ENCODE measurements at places on chromosomes 11 and 22.

DNA sequence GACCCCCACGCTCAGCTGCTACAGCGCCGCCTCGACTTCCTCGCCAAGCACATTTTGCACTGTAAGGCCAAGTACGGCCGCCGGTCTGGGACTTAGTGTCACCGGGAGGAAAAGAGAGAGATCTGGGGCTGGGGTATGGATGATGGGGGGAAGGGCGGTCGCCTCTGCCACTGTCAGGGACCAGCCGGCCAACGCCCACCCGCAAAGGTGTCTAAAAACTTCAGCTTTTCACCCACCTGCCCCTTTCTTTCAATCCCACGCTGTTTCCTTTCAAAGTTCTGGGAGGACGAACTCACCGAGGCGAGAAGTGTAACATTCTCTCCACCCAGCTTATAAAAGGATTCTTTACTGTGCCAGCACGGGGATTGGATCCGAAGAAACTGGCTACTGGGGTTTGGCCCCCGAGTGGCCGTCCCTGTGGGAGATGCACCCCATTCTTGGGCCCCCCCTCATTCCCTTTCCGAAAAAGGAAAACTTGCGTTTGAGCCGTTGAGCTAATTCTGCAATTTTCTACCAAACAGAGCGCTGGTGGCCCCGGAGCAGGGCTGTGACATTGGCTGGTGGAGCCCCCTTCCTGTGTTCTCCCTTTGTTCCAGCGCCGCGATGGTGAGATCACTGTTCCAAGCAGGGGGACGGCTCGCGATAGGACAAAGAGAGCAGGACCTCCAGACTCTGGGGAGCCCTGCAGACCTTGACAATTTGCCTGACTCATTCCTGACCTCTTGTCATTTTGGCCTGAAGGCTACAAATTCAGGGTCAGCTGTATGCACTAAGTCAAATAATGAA is 1.8 kb downstream of the FJX1 start:
- no peak for DNase-seq

- no peak for DNase-seq
These were observed 7.2 kb downstream of the GRK2 start for GRCh38 chr11:67273260-67273990.

DNA sequence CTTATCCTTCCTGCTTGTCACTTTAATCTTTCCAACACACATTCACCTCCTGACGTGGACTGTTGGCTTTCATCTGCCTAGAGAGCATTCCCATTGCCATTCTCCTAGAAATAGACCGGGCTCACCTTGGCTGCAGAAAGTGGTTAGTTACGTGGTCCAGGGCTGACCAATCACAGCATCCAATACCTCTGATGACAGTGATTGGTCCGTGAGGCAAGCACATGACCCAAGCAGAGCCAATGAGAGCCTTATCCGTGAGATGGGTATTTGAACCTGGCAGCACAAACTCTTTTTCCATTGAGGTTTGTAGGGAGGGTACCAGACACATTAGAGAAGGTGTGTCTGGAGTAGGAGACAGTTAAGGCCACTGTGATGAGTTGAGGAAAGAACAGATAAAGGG is 85.8 kb downstream of the MIAT start:
- no peak for DNase-seq

GRCh38 chr22:30193031-30193775 is 53.4 kb downstream of the LIF start:
- DNase-seq: peak; percentile 78

GRCh38 chr11:64890522-64890939 is 12.1 kb upstream of the EHD1 start:
- no peak for DNase-seq

GRCh38 chr11:44207292-44207691 is 102.6 kb downstream of the ALX4 start:
- DNase-seq: no peak

DNA sequence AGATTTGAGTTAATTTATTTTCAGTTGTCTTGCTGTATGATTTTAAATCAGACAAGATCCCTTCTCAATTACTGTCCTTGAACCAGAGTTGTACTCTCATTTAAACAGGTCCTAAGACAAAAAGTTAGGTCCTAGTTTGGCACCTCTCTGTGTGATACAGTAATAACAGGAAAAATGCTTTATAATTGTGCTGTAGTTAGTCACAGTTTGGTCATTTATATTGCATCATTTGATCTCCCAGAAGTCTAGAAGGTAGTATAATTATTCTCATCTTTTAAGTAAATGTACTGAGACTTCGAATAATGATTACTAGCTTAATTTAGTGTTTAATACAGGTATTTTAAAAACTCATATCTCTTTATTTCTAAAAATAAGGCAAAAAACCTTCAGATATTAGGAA is 18.1 kb upstream of the LUZP2 start:
- no peak for DNase-seq

- DNase-seq: peak; percentile 37
These were observed 85.6 kb downstream of the KIRREL3 start for GRCh38 chr11:126914941-126915340.

- no peak for DNase-seq
These were observed 148.3 kb downstream of the JRKL start for GRCh38 chr11:96538104-96538503.

DNA sequence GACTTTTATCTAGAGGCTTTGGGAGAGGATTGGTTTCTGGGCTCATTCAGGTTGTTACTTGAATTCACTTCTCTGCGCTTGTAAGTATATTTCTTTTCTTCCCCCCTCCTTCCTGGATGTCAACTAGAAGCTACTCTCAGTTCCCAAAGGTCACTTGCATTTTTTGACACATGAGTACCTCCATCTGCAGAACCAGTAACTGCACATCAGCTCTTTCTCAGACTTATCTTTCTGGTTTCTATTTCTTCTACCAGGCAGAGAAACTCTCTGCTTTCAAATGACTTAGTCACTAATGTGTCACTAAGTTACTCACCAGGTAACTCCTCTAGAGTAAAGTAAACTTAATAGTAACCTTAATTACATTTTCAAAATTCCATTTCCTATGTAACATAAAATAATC is 773.0 kb upstream of the LUZP2 start:
- DNase-seq: no peak

- peak; percentile 0 for DNase-seq
These were observed 4.3 kb upstream of the DGCR6L start for GRCh38 chr22:20324139-20324516.

GRCh38 chr11:24697522-24698111 is 200.8 kb downstream of the LUZP2 start:
- DNase-seq: no peak

DNA sequence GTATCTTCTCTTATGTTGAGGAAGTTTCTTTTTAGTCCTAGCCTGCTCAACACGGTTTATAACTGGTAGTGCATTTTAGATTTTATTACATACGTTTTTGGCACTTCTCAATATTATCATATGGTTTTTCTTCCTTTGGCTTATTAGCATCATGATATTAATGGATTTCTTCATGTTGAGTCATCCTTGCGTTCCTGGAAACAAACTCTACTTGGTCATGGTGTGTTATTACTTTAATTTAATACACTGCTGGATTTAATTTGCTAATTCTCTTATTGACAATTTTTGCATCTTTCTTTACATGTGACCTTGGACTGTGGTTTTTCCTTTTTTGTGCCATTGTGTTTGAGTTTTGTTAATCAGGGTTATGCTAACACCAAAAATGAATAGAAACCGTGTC is 20.5 kb downstream of the IGF2 start:
- no peak for DNase-seq

GRCh38 chr22:18088825-18089568 is 11.2 kb downstream of the PEX26 start:
- no peak for DNase-seq

- no peak for DNase-seq
These were observed 86.2 kb downstream of the RPL27A start for GRCh38 chr11:8768625-8769333.

DNA sequence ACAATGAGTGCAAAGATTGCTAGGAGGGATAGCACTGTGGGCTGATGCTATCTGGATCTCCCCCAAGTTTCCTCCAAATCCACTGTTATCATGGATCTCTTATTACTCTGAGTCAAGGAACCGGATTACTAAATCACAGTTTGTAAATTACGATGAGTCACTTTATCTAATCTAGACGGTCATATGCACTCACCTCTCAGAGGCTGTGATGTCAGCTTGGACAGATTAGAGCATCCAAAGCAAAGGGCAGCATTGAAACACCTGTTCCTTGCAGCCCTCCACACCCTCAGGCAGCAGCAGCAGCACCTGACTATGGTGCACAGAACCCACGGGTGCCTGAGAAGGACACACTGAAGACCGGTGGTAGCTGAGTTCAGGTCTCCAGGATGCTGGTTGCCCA is 14.0 kb upstream of the POU2AF1 start:
- no peak for DNase-seq

DNA sequence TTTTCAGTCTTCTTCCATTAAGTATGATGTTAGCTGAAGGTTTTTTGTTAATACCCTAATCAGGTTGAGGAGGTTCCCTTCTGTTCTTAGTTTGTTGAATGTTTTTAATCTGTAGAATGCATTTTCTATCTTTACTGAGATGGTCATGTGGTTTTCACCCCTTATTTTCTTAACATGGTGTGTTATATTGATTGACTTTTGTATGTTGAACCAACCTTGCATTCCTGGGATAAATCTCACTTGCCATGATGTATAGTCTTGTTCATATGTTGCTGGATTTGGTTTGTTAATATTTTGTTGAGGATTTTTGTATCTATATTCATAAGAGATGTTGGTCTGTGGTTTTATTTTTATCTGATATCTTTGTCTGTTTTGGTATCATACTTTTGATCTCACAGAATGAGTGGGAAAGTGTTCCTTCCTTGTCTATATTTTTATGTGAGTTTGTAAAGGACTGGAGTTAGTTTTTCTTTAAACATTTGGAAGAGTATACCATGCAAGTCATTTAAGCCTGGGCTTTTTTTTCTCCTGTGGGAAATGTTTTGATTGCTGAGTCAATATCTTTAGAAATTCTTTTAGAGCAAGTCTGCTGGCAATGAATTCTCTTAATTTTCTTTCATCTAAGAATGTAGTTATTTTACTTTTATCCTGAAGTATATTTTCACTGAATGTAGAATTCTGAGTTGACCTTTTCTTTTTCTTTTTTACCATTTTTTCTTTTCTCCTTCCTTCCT is 5.5 kb upstream of the P4HA3 start:
- no peak for DNase-seq

DNA sequence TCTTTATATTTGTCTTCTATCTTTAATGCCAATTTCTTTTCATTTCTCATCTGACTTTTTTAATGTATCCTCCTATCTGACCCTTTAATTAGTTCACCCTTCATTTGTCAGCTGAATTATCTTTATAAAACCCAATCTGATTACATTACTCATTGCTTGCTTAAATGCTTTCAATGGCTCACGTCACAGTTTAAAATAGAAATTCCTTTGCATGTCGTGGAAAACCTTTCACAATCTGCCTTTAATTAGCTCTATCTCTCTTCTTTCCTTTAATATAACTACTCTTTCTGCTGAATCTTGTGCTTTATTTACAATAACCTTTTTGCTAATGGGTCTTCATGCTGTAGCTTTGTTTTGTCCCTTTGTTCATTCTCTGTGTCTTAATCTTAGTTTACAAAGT is 125.7 kb downstream of the DYNC2H1 start:
- no peak for DNase-seq

DNA sequence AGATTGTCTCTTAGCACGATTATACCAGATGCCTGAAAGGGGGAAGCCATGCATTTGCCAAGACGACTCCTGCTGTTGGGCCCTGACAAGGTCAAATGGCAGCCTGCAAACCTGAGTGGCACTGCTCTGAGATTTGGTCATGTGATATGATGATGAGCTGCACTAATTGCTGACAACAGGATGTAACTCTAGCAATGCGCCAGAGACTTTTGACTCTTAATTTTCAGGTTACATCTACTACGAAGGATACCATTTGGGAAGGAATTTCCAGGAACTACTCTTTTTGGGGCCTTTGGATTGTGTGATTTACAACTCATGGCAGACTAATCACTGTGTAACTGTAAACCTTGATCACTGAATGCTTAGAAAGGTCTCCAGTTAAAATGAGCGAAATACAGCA is 13.1 kb downstream of the TREH start:
- DNase-seq: no peak

GRCh38 chr11:36237391-36237790 is 51.8 kb downstream of the COMMD9 start:
- no peak for DNase-seq

GRCh38 chr22:32961497-32961896 is 96.7 kb downstream of the SYN3 start:
- no peak for DNase-seq

DNA sequence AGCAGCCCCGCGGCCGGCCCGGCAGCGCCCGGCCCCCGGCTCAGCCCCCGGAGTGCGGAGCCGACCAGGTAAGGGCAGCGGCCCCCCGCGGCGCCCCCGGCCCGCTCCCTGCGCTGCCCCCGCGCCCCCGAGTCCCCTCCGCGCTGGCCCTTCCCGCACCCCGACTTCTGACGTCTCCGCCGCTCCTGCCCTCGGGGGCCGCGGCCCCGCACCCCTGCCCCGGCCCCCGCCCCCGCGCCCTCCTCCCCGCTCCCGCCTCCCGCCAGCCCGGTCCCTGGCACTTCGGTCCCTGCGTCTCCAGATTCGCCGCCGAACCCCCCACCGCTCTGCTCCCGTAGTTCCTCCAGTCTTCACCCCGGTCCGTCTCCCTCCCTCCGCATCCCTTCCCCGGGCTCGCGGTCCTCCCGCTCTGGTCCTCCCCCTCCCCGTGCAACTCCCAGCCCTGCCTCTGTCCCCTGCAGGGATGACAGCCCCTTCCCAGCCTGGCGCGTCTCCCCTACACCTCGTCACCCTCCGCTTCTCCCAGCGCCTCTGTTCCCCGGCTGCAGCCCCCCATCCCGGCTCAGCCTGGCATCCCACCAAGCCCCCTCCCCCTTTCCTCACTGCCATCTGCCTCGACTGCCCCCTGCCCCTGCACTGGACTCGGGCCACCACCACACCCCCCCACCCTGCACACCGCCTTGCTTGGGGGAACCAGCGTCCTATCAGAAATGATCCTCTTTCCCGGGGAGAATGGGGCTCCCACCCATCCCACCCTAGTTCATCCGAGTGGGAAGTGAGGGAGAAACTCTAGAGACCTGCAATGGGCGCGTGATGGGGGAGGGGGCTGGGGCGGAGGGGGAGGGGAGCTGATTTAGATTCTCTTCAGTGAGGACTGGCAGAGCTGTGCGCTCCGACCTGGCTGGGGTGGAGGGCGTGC is 531 bp downstream of the GRIK4 start:
- no peak for DNase-seq

GRCh38 chr11:126355324-126355925 is at the start of gene ST3GAL4:
Gene ST3GAL4 (plus strand): TSS chr11:126355686. CDS start chr11:126406156, 50,470 bp downstream.
- DNase-seq: peak; percentile 17

GRCh38 chr22:17808693-17809403 is 34.6 kb upstream of the BID start:
- DNase-seq: no peak

- no peak for DNase-seq
These were observed 7.2 kb downstream of the PTDSS2 start for GRCh38 chr11:457111-457760.

Measured in CD14-positive monocyte (primary cell).